ENCODE measurements at places on chromosomes 4 and X.

DNA sequence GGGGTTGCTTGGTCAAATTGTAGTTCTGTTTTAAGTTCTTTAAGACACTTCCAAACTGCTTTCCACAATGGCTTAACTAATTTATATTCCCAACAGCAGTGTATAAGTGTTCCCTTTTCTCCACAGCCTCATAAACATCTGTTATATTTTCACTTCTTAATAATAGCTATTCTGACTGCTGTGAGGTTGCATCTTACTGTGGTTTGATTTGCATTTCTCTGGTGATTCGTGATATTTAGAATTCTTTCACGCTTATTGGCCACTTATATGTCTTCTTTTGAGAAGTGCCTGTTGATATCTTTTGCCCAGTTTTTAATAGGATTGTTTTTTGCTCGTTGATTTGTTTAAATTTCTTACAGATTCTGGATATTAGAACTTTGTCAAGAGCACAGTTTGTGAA is 278.6 kb upstream of the ITM2A start:
- DNase-seq, result no peak

GRCh38 chrX:153433781-153434285 is 12.0 kb downstream of the TREX2 start:
- DNase-seq, result no peak

GRCh38 chrX:76202471-76202870 is 29.6 kb downstream of the PBDC1 start:
- DNase-seq, result no peak

GRCh38 chr4:74297539-74297938 is 10.7 kb upstream of the EPGN start:
- DNase-seq, result no peak

DNA sequence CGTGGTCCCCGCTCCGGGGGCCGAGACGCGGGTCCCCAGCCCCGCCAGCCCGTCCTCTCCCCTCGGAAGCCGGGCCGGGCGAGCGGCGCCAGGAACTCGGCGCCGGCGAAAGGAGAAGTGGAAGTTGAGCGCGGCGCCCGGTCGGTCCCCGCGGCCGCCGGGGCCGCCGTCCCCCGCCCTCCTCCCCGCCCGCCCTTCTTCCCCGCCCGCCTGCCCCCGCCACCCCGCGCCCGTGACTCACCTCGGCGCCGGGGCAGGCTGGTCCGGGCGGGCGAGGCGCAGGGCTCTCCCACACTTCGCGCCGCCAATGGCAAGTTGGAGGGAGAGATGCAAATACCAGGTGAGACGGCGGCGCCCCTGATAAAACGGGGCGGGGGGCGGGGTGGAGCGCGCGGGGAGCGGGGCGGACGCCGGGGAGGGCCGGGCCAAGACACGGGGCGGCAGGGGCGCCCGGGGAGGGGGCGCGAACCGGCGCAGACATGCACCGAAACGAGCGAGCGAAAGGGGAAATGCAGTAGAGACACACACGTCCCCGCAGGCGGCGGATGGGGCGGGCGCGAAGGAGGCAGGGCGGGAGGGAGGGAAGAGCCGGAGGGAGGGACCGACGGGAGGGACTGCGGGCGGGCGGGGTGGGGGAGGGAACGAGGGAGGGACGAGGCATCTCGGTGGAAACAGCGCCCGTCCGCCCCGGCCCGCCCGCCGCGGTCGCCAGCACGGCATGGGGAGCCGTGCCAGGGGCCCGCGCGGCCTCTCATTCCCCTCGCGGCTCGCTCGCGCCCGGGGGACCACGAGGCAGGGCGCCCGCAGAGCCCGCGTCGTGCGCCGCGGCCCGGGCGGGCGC is at the start of gene ELF4:
Gene ELF4 (minus strand): TSS at position 119 of the 841 bp plus-strand sequence. CDS start 29,167 bp downstream, outside the sequence.
- DNase-seq, result peak; percentile 17

- DNase-seq, result no peak
These were observed 69.2 kb upstream of the MAML3 start for GRCh38 chr4:140223056-140223810.

DNA sequence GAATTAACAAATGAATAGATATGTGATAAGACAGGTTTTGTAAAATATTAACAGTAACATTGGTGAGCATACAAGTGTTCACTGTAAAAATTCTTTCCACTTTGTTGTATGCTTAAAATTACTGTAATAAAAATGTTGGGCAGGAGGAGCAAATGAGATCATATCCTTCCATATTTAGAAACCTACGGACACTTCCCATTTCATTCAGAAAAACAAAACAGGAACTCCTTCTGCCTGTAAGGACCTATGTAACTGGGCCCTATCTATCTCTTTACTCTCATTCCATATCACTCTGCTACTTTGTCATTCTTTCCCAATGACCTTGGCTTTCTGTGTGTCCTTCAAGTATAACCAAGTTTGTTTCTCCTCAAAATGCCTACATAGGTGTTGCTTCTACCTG is 53.7 kb upstream of the SLC39A8 start:
- no peak for DNase-seq

DNA sequence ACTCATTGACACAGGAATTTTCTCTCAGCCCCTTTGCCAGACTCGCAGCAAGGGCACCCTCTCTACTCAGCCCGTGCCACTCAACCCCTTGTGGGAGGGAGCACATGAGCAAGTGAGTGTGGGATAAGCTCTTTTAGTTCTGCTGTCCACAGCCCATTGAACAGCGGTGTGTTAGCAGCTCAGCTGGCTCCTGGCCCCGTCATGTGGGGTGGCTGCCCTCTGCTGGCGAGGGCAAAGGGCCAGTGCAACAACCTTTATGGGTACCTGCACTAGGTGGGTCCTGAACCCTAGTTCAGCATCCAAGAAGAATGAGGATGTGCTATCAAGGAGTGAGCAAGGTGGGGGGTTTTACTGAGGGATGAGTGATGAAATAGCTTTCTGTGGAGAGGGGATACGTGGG is 85.0 kb upstream of the ZNF81 start:
- DNase-seq, result peak; percentile 58

GRCh38 chrX:153637121-153638040 is 9.6 kb upstream of the DUSP9 start:
- DNase-seq, result no peak

DNA sequence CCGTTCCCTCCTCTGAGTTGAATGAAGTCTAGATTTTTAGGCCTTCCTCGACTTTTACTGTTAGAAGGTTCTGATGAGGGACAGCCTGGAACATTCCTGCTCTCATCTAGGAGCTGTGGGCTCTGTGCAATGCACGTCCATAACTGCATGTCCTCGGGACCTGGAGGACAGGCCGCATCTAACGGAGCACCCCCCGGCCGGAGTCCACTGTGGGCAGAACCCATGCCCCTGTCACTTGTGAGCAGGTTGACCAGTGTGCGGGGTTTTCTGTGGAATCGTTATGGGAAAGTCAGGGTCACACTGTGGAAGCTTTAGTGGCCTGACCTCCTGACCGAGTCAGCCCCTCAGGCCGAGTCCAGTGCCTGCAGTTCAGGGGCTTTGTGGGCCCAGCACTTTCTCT is 19.3 kb upstream of the TADA2B start:
- DNase-seq, result no peak

GRCh38 chrX:22340022-22340616 is 67.4 kb downstream of the CBLL2 start:
- DNase-seq, result no peak

DNA sequence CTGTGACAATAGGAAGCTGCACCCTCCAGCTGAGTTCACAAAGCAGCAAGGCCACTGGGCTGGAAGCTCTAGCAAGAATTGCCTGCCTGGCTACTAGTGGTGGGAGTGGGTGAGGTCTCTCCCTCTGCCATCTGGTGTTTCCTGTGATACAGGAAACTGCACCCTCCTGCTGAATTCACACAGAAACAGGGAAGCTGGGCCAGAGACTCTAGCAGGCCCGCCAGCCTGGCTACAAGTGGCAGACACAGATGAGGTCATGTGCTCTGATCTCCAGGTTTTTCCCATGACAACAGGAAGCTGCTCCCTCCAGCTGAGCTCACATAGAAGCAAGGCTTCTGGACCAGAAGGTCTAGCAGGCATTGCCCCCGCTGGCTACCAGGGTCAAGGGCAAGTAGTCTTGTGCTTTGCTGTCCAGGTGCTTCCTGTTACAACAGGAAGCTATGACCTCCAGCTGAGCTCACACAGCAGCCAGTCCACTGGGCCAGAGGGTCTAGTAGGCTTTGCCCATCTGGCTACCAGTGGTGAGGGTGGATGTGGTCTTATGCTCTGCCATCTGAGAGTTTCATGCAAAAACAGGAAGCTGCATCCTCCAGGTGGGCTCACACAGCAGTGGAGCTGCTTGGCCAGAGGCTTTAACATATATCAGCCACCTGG is 41.5 kb upstream of the ZXDA start:
- no peak for DNase-seq

- DNase-seq, result no peak
These were observed 246.7 kb downstream of the HS3ST1 start for GRCh38 chr4:11182031-11182430.

DNA sequence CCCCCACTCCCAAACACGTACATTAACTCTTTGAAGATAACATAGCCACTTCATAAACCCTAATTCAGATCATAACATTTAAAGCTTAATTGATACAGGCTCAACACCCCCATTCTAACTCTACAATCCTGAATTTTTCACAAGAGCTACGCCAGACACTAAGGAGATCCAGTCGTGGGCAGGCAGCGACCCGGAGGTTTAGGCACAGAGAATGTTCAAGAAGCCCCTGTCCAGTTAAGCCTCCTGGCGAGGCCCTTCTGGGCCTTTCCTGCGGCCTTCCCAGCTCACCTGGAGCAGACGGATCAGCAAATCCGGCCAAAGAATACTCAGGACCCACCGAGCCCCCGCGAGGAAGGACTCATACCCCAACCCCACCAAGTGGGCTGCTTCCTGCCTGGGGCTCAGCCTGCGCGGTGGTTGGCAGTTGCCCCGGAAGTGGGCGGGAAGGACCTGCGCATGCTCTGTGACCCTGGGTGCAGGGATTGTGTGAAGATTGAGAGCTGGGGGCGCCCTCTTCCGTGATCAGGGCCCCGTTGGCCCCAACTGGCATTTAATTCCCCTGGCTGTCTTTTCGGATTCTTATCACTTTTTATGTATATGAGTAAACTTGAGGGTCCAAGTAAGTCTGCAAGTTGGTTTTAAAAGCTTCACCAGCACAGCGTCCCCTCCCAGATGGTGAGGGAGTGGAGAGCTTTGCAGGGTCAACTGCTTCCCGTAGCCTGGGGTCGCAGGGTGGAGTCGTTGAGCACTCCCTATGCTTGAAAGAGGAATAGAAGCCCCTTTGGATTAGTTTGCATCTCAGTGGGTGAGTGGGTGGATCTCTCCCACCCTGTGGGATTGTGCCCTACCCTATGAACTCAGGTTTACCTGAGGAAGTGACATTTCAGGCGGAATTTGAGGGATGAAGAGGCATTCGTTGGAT is at the start of gene TRIM61:
Gene TRIM61 (minus strand): TSS at position 415 of the 922 bp plus-strand sequence. CDS start 7,655 bp downstream, outside the sequence.
- no peak for DNase-seq
